ENCODE measurements at places on chromosomes 13 and 19.

GRCh38 chr13:56201834-56202233 is 938.9 kb upstream of the PRR20A start:
- DNase-seq = no peak

DNA sequence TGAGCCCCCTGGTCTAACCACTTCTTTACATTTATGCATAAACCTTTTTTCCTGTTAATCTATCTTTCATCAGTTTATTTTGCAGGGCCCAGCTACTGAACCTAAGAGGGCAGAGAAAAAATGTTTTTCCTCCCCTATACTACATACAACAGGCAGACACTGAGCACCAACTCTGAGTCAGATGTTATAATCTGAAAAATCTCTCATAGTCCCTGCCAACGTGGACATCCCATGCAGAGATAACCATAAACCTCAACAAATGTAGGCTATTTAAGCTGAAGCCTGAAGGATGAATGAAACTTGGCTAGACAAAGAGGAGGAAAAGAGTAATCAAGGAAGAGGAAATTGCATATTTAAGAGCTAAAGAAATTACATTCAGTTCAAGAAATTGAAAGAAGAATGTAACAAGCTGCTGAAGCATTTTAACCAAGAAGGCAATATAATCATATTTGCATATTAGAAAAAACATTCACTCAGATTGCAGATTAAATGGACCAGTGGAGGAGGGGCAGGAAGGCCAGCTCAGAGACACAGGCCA is 2.6 kb downstream of the NEK3 start:
- DNase-seq = no peak

GRCh38 chr13:110835721-110836604 is 78.9 kb downstream of the ANKRD10 start:
- no peak for DNase-seq

DNA sequence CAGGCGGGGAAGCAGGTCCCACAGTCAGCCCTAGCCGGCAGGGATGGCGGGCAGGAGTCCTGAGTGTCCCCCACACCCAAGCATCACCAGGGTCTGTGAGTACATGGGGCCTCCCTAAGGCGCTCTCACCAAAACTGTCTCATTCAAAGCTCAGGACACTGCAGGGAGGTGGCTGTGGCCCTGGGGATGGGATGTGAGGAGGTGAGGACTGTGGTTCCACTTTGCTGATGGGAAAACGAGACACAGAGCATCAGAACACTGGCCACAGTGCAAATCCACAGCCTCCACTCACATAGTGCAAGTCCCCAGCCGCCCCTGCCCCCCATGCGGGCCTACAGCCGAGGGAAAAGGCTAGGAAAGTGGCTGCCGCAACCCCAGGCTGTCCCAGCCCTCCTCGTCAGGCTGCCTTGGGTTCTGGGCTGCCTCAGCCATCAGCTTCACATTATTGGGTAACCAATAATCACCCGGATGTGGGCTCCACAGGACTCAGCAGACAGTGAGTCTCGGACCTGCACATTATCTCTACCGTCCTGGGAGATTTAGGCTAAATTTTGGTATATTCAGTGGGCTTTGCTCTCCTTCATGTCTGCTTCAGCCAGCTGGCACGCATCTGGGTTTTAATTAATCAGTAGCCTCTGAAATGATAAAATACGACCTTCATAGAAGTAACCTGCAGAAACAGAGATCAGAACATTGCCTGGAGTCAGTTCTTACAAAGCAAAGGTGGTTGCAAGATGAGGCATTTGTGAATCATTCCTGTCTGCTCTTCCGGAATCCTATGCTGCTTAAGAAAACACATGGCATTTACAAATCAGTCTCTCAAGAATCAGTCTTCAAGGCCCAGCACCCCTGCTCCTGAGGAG is 77.0 kb downstream of the SOX1 start:
- no peak for DNase-seq
